ENCODE measurements at places on chromosomes 12 and 14.

- DNase-seq = peak; percentile 3
Measured at GRCh38 chr12:116790066-116790465, 52.0 kb downstream of the RNFT2 start.

DNA sequence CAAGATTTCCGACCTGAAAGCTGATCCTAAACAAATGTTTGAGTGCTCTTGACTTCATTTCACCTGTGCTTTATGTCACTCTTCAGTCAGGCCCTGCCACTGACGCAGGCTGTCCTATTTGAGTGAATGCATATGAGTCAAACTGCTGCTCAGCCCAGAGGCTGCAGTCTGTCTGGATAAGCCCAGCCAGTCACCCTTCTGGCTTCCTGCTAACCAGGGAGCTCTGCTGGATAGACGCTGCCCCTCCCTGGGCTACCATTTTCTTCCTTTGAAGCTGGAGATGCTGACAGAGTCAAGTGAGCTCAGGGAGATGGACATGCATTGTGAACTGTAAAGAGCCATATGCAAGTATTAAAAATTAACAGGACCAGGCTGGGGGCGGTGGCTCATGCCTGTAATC, 5.1 kb upstream of the TUNAR start:
- no peak for DNase-seq

GRCh38 chr12:6069437-6070093, 54.9 kb downstream of the VWF start:
- peak; percentile 97 for DNase-seq

- DNase-seq = no peak
Measured at GRCh38 chr12:75943730-75944096, 87.9 kb downstream of the PHLDA1 start.

- no peak for DNase-seq
Measured at GRCh38 chr12:75917083-75917482, 114.5 kb downstream of the PHLDA1 start.

DNA sequence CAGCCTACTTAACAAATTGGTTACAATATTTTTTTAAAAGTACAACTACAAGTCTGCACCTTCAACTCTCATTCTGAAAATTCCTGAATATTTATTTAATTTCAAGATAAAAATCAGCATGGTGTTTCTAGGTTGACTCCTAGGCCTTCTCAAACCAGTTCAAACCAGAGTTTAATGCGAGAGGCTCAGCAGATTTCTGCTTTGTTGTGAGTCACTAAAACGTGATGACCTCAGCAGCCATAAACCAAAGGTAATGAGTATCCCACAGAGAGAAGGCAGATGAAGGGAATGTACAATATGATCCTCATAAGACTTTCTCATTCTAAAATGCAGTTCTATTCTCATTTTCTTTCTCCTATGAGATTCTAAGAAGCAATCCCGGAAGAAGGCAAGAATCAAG, 1.5 kb downstream of the PRDM4 start:
- peak; percentile 81 for DNase-seq

Measured in EH (cell line).